ENCODE measurements at places on chromosomes 12 and 14. TPM values are rescaled to one million over a fixed set of nuclear protein-coding genes. Genes with fewer than 3 reads are reported as not detected.

The ANO4 gene
- total RNA-seq = not detected

The NRIP2 gene
- 1.2 TPM for total RNA-seq

The STXBP6 gene
- 21.7 TPM for total RNA-seq

The RASAL1 gene
- not detected for total RNA-seq

The ERBB3 gene
- total RNA-seq = 2.3 TPM

The COX8C gene
- total RNA-seq = 1.3 TPM

The UNC79 gene
- 0.25 TPM for total RNA-seq

- DNase-seq = no peak
Observed at GRCh38 chr12:66620026-66620425, 58.9 kb downstream of the GRIP1 start.

- DNase-seq = no peak
Observed at GRCh38 chr14:50763382-50764007, 67.5 kb downstream of the NIN start.

DNA sequence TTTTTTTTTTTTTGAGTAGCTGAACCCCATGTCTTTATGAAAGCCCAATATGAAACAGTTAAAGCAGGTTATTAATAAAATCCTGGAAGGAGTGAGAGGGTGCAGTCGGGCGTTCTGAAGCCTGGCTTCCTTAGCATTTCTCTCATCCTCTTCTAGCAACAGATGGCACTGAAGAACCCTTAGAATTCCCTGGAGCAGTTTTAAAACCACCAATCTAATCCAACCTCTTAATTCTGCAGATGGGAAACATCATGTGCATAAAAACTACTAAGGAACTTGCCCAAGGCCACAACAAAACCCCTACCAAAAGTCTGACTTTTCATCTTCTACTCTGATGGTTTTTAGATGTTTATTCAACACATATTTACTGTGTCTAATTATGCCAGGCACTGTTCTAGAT, 25.2 kb downstream of the PRDM4 start:
- no peak for DNase-seq

DNA sequence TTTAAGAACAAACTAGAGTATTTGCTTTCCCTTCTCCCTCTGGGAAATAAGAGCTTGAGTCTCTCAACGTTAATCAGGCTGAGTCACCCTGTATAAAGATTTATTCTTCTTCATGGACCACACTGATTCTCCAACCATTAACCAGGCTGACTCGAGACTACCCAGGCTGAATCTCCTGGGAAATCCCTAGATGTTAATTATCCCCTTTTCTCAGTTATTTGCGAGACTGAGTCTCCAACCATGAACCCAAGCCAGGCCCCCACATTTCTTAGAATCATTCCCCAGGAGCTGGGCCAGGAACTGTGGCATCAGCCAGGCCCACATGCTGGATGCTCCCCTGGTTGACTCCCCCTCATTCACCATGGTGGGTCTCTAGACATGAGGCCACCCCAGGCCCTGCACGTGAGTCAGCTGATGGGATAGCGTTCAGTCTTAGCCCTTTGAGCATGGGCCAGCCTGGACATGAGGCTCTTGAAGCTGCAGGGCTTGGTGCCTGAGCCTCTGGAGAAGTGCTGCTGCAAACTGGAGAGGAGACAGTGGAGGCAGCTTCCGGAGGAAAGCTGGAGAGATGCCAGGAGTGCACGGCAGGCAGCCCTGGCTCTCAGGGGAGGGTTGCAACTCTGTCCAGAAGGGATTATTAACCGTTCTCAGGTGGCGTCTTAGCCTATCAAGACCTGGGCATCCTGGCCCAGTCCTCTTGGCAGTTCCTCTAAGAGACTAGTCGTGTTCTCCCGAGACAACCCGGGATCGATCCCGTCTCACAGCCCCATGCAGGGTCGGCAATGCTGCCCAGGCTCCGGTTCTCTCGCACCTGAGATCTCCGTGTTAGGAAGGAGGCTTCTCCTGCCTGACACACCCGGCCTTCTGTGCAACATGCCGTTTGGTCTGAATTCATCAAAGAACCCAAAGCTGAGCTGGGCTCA, 296.6 kb downstream of the ADGRD1 start:
- DNase-seq = no peak

DNA sequence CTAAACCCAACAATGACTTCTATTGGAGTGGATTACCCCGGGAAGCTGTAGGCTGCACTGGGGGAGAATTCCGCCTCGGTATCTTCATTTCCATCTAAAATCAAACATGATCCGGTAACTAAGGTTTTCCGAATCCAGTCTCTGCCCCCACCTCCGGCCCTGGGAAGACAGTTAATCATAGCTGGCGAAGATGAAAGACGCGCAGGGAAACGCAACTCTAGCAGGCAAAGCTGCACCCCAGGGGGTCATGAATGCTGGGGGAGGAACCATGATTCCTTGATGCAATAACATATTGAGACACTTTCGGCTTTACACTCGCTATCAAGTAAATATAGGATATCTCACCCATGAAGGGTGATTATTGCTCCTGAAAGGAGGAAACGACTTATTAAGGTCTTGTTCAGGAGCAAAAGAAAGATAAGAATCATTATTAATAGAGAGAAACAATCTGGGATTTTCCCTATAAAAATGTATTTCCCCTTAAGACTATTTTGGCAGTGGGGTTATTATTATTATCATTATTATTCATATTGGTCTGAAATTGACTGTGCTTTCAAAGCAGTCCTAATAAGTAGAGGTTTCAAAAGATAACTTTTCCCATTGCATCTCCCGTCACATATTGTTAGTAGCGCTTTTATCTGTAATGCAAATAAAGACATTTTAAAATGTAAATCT, 614.9 kb downstream of the VRK1 start:
- no peak for DNase-seq

- DNase-seq = no peak
Observed at GRCh38 chr12:49547090-49547690, 8.4 kb downstream of the KCNH3 start.

GRCh38 chr14:89233184-89233583, 183.8 kb downstream of the FOXN3 start:
- no peak for DNase-seq

DNA sequence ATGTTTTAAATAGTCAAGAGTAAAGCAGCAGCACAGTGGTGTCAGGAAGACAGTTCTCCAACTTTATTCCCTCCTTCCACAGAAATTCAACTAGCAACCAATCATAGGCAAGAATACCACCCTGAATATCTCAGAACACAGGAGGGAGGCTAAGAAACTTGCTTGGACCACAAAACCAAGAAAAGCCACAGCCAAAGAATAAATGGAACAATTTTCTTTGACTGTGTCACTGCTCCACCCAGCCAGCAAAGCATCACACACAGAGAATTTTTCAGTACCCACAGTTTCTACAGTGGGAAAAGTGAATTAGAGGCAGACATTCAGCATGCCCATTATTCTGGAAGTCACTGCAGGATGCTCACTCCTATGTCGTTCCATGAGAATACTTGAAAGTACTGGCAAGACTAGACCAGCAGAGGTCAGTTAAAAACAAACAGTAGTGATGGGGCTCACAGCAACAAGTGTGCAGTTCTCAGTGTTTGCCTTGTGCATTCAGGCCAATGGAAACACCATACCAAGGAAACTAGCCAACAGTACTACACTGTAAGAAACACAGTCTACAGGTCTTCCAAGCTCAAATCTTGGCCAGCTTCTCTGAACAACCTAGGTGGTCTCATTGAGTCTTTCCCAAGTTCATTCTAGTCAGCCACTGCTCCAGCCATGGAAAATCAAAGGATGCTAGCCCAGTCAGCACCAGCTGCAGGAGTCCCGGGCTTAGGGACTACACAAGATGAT, 56.8 kb upstream of the FOXG1 start:
- no peak for DNase-seq

GRCh38 chr12:129844662-129845220, 59.1 kb downstream of the TMEM132D start:
- no peak for DNase-seq

DNA sequence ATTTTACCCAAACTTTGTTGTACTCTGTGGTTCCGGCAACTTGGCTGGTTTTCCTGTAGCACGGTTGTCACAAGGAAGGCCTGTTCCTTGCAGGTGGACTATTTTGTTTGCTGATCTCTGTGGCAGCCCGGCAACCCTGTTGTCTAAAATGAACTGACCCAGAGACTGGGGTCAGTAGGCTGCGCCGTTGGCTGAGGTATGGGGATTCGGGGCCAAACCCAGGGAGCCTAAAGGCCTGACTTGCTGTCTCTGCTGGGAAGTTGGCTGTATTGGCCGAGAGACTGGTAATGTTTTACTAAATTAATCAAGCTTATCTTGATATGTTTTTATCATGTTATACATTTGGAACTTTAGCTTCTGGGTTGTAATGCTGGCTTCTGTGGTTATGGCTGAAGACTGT, 13.8 kb downstream of the SMIM41 start:
- DNase-seq = no peak

GRCh38 chr12:16600525-16600924, 5.4 kb downstream of the LMO3 start:
- DNase-seq = no peak

DNA sequence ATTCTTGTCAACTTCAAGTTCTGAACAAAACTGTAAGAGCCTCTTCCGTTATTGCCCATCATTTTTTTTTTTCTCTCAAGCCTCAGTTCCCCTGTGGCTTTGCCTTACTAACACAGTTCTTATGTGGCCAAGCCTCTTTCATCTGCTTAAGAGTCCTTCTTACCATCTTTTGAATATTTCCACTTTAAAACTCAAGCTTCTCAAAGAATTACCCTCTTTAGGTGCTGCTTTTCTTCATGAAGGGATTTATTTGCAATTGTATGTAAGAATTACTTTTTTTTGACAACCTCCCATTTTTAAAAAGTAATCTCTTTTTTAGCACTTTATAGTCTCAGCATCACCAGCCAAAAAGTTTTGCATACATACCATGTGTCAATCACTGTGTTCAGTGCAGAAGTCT, 240.2 kb upstream of the RMST start:
- DNase-seq = no peak

DNA sequence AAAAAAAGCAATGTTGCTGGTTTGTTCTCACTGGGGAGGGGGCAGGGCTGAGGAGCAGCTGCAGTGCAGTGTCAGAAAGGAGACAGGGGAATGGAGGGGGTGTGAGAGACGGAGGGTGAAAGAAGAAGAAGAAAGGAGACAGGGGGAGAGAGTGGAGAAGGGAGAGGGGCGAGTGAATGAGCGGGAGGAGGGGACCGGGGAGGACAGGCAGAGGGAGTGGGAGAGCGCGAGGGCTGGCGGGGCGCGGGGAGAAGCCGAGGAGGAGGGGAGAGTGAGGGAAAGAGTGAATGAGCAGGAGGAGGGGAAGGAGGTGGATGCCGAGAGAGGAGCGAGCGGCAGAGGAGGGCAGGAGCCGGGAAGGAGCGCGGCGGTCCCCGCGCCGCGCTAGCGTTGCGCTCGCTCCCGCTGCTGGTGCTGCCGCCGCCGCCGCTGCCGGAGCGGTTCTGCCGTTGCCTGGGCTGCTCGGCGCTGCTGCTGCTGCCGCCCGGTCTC, at the start of gene NOVA1:
Gene NOVA1, minus strand, starts transcription at position 445 of the 492 bp plus-strand sequence. CDS start 597 bp downstream, outside the sequence.
- no peak for DNase-seq

GRCh38 chr12:92075425-92075914, 70.2 kb downstream of the BTG1 start:
- DNase-seq = no peak

DNA sequence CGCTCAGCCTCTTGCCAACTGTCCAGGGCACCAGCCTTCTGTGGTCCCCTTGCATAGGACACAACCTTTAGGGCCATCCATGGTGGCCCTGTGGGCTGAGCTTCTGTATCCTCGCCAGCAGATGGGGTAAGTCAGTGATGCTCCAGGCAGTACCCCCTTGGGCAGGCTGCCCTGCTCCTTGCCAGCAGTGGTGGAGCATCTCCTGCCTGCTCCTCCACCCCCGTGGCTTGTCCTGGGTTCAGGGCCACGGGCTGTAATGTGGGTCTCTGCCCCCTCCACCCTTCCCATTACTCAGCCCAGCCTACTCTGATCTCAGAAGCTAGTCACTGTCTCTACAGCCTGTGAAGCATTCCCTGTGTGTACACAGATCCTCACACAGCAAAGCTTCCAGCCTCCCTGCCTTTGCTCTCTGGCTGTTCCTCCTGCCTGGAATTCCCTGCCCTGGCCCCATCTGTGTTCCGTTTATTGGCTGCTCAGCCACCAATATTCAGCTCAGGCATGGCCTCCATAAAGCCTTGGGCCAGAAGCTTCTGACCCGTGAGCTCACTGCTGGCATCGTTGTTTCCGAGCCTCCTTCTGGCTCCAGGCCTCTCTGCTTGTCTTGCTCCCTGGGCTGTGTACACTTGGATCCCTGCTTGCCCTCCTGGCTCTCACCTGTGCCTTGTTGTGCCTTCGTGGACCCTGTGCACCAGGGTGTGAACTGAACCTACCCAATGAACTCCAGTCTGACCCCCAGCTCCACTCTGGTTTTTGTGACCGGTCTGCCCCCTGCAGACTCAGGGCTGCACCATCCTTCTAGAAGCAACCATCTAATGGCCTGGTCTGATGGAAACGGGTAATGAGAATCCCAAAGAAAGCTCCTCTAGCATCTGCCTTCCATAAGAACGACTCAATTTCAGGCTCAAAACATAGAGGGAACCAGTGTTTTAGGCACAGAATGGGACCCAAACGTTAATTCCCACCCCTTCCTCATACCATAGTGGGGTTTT, 177.0 kb upstream of the PRMT8 start:
- no peak for DNase-seq

- no peak for DNase-seq
Observed at GRCh38 chr12:94254270-94254669, 105.9 kb downstream of the PLXNC1 start.

GRCh38 chr12:88172844-88173407, 30.8 kb downstream of the TMTC3 start:
- DNase-seq = no peak

- DNase-seq = no peak
Observed at GRCh38 chr12:123715195-123715594, 3.0 kb downstream of the ATP6V0A2 start.

DNA sequence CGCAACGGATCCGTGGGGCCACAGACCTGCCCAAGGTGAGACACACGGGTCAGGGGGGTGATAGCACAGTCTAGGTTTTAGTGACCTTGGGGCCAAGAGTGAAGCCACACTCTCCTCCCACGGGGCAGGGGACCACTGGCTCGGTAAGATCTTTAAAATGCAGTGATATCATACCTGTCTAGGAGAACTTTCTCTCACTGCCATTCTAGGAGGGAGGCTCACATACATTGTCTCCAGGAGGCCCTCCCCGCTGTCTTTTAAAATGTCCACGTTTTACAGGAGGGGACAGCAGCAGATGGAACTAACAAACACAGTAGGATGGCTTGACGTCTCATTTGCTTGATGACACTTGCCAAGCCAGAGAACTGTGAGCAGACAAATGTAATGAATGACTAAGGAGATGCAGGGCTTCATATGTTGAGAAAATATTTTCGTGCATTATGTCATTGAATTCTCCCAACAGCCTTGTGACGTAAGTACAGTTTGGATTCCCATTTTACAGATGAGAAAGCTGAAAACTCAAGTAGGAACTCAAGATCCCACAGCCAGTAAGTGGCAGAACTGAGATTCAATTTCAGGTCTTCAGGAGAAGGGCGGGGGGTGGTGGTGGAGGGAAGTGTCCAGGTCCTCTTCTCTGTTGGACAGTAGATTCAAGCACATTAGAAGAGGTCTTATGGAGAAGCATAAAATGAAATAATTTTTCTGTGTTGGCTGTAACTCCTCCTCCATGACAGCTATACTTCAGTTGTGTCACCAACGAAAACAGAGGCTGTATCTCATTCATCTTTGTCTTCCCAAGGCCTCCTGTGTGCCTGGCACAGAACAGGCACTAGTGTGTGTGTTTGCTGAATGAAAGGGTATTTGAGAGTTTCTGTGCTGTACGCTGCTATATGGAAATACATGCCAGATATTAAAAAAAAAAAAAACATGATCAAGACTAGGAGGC, 2.1 kb downstream of the VASH1 start:
- no peak for DNase-seq

Data from left ventricle myocardium inferior (tissue), 1 donor.